Ecto neural progenitor cell (in vitro differentiated cells): ENCODE measurements at places on chromosomes 4 and X.

GRCh38 chr4:189060104-189060503, 880.6 kb upstream of the FRG1 start:
- no peak for DNase-seq

DNA sequence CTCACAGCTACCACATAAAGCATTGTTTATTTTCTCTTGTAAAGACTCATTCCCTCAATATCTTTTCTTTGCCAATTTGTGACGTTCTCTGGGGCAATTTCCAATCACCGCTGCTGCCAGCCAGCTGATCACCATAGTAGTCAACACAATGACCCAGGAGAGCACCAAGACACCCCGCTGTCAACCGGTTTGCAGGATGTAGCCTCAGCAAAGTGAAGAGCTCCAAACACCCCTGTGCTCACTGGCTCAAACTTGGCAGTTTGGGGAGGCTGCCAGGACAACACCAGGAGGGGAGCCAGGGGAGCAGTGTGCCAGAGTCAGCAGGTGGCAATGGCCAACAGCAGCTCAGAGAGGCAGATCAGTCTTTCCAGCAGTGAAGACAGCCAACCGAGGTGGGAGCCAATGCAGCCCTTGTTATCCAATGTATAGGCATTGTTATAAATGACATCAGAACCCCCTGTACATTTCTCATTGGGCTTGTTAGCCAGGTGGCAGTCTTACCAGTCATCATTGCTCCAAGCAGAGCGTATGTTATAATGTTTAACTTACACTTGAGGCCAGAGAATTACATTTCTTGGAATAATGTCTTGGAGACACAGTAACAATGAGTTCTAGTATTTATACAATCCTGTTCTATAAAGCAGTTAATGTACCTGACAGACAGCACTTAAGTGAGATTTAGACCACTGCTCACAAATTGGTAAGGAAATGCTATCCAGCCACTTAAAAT, 274.9 kb upstream of the GK2 start:
- no peak for DNase-seq

GRCh38 chr4:153233761-153234371, 29.6 kb downstream of the TRIM2 start:
- DNase-seq: no peak

DNA sequence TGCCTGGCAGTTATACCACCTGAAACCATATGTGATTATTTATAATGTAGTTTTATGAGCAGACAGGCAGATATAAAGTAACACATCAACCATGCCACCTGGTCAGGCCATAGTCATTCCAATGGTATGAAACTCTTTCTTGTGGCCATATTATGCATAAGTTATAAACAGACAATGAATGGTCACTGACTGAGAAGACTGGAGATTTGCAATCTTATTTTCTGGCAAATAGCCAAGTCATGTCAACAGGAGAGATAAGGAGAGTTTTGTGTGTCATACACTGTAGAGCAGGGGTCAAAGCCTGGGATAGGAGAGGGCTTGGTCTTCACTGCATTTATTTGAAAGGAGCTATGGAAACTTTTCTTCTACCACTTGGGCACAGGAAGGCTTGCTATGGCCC, 29.5 kb downstream of the SORBS2 start:
- no peak for DNase-seq

DNA sequence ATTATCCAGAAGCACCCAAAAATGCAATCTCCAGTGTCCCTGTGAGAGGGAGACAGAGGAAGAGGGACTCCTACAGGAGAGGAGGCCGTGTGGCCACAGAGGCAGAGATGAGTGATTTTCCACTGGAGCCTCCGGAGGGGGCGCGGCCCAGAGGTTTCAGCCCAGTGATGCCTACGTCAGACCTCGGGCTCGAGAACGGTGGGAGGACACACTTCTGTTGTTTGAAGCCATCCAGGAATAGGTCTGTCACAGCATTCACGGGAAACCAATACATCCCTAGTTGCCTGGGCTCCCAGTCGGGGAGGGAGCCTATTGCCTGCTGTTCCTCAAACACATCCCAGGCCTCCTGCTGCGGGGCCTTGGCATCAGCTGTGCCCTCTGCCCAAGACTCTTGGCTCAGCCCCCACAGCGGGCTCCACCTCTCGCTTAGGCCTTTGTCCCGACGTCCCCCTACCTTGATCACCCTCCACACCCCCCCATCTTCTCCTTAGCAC, 39.2 kb upstream of the HMX1 start:
- DNase-seq: peak; percentile 39

DNA sequence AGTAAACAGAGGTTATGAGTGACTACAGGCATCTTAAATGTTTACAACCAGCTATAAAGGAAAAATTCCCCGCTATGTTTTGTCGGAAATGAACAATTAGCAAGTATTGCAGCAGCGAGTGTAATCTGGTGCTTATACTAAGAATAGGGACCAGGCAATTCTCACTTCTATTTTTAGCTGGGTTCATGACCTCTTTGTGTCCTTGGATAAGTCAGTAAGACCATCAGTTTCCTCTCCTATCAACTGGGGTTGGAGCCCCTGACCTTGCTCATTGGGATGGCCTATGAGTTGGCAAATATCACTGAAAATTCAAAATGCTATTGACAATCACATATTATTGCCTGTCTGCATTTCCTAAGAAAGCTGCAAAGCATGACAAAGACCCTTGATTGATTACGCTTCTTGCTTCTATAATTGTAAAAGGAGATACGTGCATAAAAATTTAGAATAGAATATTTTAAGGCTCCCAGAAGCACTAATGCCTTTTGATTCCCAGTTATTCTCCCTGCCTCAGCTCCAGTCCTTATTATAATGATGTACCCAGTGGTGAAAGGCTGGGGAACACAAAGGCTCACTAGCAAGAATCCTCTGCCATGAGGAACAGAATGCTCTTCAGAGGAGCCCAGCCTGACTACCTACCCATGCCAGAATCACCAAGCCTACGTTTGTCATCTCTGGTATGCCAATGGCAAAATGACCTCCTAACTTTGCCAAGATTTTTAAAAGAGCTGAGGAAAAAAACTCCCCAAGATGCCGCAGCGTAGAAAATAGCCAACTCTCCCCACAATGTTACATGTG, 21.9 kb downstream of the GATB start:
- no peak for DNase-seq

DNA sequence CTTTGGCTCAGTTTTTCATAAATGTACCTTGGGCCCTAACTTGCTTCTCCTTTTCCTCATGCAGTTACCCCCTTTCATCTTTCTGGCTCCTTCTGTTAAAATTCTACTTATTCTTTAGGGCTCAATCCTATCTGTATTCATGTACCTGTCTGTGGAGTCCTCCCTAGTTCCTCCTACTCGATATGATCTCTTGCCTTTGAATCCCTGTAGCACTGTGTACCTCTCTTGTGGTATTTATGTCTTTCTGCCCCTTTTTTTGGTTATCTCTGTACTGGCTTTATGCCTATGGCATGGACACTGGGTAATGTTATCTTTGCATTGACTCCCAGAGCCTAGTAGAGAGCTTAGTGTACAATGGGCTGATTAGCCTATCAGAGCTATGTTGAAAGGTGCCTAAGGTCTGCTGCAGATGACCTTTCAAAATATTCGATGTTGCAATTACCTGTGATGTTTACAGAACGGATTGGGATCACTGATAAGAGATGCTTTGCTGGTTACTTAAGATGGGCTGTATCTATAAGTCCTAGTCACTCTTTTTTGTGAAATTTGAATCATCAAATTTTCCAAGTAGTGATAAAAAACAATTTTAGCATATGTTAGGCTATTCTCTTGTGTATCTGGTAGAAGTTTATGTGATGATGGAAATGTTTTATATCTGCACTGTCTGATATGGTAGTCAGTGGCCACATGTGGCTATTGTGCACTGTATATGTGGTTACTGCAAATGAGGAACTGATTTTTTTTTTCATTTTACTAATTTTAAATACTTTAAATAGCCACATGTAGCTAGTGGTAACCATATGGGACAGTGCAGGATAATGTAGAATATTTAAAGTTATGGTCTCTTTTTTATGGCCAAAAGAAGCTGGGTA, 33.5 kb downstream of the TMEM164 start:
- no peak for DNase-seq

GRCh38 chr4:108171339-108172230, 2.9 kb upstream of the LEF1 start:
- peak; percentile 79 for DNase-seq

GRCh38 chr4:73311428-73311827, 52.8 kb upstream of the ANKRD17 start:
- no peak for DNase-seq

- no peak for DNase-seq
Measured at GRCh38 chr4:121321466-121321865, 59.4 kb downstream of the QRFPR start.

- no peak for DNase-seq
Measured at GRCh38 chr4:12124138-12124537, 695.4 kb upstream of the HS3ST1 start.

DNA sequence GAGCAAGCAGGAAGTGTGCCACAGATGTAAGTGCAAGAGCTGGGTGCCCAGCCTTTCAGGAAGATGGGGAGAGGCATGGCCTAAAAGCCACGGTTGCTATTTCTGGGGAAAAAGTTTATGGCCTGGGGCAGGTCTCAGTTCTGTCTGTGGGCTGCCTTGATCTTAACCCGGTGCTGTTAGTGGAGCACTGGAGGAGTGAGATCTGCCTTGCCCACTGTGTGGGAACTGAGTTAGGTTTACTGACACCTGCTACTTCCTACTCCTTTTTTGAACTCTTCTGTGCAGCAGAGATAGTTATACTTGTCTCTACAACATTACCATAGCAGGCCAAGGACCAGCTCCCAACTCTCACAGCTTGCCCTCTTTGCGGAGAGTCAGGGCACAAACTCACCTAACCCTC, 76.5 kb downstream of the ITM2A start:
- DNase-seq: no peak

DNA sequence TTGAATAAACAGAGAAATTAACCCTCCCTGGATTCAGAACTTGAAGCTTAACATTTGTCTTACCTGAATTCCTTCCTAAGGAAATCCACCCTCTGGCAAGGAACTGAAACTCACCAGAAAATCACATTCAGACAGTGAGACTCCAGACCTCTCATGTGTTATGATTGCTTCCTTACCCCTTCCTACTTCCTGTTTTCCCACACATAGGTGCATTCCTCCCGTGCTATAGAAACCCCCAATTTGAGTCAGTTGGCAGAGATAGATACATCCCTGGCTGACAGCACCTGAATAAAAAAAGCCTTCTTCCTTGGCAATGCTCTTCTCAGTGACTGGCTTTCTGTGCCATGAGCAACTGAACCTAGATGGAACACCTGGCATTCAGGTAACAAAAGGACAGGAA, 157.0 kb upstream of the SMIM31 start:
- no peak for DNase-seq

- DNase-seq: no peak
Measured at GRCh38 chr4:102735582-102735981, 25.2 kb downstream of the MANBA start.

GRCh38 chr4:121943941-121944340, 7.9 kb downstream of the TRPC3 start:
- peak; percentile 55 for DNase-seq

GRCh38 chrX:31658360-31658759, 586.5 kb upstream of the FTHL17 start:
- no peak for DNase-seq

DNA sequence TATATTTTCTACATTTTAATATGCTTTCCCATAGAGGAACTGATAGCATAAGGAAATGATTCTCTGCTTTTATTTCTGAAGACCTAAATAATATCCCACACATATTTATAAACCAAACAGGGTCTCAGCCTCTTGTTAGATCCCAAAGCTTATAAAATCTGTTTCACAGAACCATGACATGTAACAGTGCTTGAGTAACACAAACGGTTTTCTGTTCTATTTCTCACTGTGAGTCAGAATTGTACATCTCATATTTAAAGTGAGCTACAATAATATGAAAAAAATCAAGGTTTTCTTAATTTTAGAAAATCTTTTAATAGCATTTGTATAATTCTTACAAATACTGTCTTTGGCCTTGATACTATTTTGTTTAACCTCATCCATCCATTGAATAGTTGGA, 51.2 kb downstream of the NR3C2 start:
- DNase-seq: no peak

GRCh38 chr4:19213388-19213787, 1038.3 kb upstream of the SLIT2 start:
- DNase-seq: no peak

GRCh38 chr4:30972542-30972941, 252.4 kb downstream of the PCDH7 start:
- no peak for DNase-seq

GRCh38 chrX:133544115-133544514, 128.8 kb upstream of the GPC4 start:
- DNase-seq: no peak

DNA sequence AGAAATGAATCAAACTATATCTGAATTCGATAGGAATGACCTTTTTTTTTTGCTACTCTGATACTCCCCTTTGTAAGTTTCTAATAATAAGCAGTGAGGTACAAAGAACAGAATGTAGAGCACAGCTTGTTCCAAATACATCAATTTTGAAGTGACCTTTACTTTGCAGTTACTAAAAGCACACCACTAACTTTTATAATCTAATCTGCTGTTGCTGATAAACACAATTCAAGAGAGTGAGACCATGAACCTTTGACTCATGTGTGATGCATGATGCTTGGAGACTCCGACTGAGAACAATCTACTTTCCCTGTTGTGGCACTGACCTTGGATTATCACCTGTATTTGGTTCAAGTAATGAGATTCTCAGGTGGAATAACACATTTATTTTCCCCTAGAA, 91.6 kb upstream of the GNPDA2 start:
- no peak for DNase-seq
